ENCODE measurements at places on chromosomes 4 and X.

GRCh38 chrX:20414762-20415445 lies 148.2 kb upstream of the RPS6KA3 start:
- no peak for DNase-seq

DNA sequence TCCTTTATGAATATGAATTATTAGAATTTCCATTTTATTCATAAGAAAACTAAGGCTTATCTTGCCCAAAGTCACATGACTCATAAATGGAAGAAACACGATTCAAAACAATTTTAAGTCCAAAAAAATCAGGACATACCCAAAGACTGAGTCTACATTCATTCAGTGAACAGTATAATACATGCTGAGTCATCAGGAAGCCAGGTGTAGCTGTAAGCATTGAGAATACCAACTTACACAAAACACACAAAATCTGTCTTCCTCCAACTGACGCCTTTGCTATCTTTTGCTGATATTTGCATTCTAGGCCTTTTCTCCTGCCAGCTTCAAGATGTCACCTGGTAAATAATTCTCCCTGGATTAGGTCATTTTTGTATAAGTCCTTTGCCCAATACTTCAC lies 520.1 kb upstream of the GALNT7 start:
- no peak for DNase-seq

DNA sequence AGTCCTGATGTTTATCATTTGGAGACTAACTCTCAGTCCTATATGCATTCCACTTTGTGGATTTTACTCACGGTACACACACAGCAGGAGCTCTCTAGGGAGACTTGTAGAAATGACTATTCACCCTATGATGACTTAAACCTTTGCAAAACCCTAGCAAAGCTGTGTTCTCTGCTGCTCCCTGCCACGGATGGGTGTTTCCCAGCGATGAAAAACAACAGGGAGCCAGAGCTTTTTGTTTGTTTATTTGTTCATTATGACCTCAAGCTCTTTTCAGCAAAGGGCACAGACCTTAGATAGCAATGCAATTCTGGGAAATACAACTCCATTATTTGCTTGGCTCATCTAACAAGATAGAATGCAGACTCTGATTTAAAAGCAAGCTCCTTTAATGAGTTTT lies 156.6 kb downstream of the GRIA3 start:
- no peak for DNase-seq

DNA sequence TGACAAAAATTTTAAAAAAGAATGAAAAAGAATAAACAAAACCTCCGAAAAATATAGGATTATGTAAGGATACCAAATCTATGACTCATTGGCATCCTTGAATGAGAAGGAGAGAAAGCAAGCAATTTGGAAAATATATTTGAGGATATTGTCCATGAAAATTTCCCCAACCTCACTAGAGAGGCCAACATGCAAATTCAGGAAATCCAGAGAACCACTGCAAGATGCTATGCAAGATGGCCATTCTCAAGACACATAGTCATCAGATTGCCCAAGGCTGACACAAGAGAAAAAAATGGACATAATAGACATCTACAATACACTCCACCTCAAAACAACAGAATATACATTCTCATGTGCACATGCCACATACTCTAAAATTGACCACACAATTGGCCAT lies 135.9 kb upstream of the SPANXB1 start:
- no peak for DNase-seq

- no peak for DNase-seq
Observed at GRCh38 chr4:1315836-1316536, 26.3 kb downstream of the MAEA start.

- no peak for DNase-seq
Observed at GRCh38 chr4:87442889-87443288, 20.5 kb downstream of the NUDT9 start.

All from astrocyte of the cerebellum (primary cell).